Esophagus (tissue), 2 donors: ENCODE measurements at places on chromosomes 3 and 15. TPM values are rescaled to one million over a fixed set of nuclear protein-coding genes. Genes with fewer than 3 reads are reported as not detected.

The CFAP91 gene
- 0.45 TPM for polyA plus RNA-seq

The ZBED2 gene
- 7.6 TPM for polyA plus RNA-seq

The RBM5 gene
- polyA plus RNA-seq, result 97.4 TPM

The WDR93 gene
- polyA plus RNA-seq, result not detected

The SCN11A gene
- polyA plus RNA-seq, result not detected
